Activated naive CD4-positive, alpha-beta T cell treated with anti-CD3 and anti-CD28 coated beads, Interleukin-2, amount 50 U/mL, for 72 hours (primary cell): ENCODE measurements at places on chromosomes 4 and X.
A peak's percentile ranks its signal among the peaks of the same experiment; 100 is the strongest.

GRCh38 chr4:113540859-113541258 lies 220.7 kb downstream of the CAMK2D start:
- DNase-seq, result no peak

DNA sequence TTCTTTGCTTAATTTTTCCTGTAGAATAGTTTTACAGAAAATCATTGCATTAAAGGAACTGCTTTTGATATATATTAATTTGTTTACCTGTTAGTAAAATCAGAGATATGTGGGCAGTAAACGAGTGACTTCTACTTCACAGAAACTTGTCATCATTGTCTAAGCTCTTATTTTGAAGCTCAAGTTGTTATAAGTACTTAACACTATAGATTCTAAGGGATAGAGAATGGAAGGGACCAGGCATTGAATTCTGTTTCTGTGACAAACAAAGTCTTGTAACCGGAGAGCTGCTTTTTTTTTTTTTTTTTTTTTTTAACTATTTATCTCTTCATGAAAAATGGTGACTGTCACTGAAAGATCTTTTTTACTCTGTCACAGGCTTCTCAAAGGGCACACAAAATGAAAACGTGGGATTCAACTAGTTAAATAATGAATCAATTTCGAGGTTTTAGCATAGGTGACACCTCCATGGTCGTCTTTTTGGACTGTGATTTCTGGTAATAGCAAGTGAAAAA lies 14.4 kb downstream of the STK26 start:
- no peak for DNase-seq

GRCh38 chrX:109373468-109373867 lies 108.4 kb downstream of the GUCY2F start:
- no peak for DNase-seq

- no peak for DNase-seq
These were observed 199.4 kb upstream of the CENPE start for GRCh38 chr4:103397541-103397940.

DNA sequence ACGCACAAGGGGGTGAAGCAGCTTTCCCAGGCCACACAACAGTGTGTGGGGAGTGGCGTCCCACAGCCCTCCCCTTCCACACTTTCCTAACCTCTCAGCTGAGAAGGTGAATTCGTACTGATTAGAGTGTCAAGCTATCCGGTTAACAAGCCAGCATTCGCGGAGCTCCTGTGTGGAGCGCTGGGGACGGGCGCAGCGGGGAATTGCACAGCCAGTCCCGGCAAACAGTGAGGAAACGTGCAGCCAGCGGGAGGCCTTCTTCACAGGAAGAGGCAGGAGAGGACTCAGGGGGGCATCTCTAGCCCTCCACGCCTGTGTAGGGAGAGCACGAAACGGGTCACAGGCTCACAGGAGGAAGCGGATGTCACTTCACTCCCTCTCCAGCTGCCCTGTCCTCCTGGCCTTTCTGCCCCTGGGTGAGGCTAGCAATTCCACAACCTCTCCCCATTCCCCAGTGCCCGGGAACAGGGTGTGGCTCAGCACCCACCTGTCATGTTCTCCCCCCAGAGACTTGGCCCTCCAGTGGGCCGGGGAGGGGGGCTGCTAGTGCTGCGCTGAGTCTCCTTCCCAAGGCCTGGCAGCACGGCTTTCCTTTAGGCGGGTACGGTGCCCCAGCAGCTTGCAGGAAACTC lies 117.3 kb downstream of the CPZ start:
- peak; percentile 41 for DNase-seq

DNA sequence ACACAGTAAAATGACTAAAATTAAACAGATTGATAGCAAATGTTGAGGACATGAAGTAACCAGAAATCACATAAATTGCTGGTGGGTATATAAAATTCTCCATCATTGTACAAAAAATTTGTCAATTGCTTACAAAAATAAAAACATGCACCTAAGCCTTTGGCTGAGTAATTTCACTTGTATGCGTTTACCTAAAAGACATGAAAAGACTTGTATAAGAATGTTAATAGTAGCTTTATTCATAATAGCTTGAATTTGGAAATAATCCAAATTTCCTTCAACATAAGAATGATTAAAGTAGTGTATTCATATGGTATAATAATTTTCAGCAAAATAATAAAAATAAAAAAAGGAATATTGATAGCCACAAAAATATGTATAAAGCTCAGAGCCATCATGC lies 37.7 kb downstream of the PDHA2 start:
- DNase-seq, result no peak

GRCh38 chr4:113869743-113870375 lies 108.3 kb upstream of the CAMK2D start:
- peak; percentile 13 for DNase-seq

DNA sequence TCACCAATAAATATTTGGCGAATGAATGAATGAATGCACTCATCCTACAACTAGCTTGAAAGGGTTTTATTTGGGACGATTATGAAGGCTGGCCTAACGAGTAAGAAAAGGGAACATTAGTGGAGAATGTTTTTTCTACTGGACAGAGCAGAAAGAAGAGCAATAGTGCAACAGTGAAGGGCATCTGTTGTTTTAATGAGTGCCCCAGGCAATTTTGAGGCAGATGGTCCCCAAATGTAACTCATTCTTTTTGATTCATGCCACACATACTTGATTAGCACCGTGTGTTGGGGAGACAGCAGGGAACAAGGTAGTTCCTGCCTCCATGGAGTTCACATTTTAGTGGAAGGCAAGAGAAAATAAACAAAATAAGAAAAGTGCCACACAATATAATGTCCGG lies 22.7 kb upstream of the INTS6L start:
- no peak for DNase-seq

GRCh38 chr4:183100827-183101226 lies 1.8 kb downstream of the WWC2 start:
- no peak for DNase-seq

- no peak for DNase-seq
These were observed at the start of gene LRP2BP for GRCh38 chr4:185395238-185395955. TSS of gene LRP2BP (minus strand) at chr4:185395924. CDS start at chr4:185378186, 17,738 bp downstream.

DNA sequence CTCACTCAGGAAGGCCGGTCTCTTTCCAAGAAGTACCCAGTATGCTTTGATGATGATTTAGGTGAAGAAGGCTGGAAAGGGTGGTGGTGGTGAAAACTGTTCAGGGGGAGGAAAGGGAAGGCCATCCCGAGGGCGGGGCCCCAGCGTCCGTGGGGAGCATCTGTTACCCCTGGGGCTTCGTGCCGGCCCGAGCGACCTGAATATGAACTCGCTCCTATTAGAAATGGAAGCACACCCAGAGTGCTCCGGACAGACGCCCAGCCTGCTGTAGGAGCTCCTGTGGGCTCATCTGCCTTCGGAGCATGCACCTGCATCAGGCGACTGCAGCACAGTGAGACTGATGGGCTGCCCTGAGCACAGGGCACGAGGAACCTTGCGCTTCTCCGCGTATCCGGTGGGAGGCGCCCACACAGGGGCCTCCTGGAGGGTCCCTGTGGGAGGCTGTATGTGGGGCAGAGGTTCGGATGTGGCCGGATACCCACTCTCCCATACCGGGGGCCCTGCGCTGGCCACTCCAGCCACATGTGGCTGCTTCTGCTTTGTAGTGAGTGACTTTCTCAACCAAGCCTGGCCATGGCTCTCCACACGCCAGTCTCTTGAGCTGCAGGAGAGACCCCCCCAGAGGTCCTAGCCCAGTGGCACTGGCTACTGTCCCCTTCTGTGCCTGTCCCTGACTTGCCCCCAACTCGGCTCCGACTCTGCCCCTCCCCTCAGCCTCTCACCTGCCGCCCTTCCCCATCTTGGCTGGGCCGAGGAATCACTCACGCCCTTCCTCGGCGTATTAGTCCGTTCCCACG lies 36.7 kb downstream of the FGFRL1 start:
- DNase-seq, result no peak

DNA sequence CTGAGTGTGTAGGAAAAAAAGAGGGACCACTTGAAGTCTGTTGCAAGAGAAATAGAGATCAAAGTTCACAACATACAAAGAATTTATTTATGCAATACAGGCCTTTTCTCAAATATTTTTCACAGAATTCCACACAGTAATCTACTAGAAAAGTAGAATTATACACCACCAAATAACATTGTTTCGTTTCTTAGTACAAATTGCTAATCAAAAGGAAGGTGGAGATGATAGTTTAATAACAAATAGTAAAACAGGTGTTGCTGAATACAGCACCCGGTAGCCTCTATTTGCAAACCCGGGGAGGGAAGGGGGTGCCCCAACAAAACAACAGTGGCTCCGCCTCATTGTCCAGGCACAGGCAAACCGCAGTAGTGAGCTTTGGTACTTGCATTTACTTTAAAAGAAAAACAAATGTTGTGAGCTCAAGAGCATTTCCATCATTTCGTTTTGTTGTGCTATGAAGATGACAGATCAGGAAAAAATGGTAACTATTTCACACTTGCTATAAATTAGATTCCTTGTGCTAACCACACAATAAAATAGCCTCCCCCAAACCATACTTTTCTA lies 186.4 kb downstream of the DCLK2 start:
- DNase-seq, result no peak

- no peak for DNase-seq
These were observed 31.5 kb upstream of the GK2 start for GRCh38 chr4:79439489-79439888.

GRCh38 chr4:84964995-84965552 lies 1.4 kb downstream of the WDFY3 start:
- DNase-seq, result no peak

- no peak for DNase-seq
These were observed 600.7 kb downstream of the CCSER1 start for GRCh38 chr4:90727938-90728337.

GRCh38 chr4:101081695-101082369 lies 265.5 kb downstream of the PPP3CA start:
- DNase-seq, result no peak

DNA sequence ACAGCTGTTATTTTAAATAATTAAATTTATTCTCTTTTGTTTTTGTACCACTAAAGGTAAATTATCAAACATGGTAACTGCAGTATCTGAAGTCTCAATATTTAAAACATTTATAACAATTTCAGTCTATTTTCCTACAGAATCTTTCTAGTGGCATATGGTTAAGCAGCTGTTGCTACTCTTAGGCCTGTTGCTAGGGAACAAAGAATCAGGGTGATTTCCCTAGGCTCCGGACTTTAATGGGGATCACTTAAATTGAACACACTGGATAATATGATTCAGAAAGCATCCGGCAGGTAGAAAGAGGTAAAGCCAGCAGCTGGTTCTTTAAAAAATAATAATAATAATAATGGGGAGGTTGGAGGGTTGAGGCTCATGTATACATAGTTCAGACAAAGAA lies 17.6 kb downstream of the FBXO8 start:
- DNase-seq, result no peak

GRCh38 chr4:113831457-113831856 lies 69.9 kb upstream of the CAMK2D start:
- no peak for DNase-seq

DNA sequence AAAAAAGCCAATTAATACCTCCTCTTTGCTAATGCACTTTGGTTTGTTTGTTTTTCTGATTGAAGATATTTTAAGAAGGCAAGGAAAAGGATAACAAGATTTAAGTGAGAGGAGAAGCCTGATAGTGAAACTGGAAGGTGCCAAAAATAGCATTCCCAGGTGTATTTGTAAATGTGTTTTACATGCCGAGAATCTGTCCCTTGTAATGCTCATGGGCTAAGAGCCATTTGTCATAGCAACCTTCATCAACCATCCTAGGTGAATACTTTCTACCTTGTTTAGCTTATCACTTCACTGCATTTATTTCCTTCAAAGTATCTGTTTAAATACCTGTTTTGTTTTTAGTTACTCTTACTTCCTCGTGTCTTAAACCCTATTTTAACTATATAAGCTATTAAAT lies 127.8 kb downstream of the KCTD8 start:
- no peak for DNase-seq

GRCh38 chr4:161519611-161520010 lies 644.2 kb downstream of the FSTL5 start:
- DNase-seq, result no peak

- DNase-seq, result no peak
These were observed 396.1 kb downstream of the KCNIP4 start for GRCh38 chr4:21552455-21552854.

- DNase-seq, result no peak
These were observed 48.6 kb upstream of the ERVMER34-1 start for GRCh38 chr4:52799813-52800212.

DNA sequence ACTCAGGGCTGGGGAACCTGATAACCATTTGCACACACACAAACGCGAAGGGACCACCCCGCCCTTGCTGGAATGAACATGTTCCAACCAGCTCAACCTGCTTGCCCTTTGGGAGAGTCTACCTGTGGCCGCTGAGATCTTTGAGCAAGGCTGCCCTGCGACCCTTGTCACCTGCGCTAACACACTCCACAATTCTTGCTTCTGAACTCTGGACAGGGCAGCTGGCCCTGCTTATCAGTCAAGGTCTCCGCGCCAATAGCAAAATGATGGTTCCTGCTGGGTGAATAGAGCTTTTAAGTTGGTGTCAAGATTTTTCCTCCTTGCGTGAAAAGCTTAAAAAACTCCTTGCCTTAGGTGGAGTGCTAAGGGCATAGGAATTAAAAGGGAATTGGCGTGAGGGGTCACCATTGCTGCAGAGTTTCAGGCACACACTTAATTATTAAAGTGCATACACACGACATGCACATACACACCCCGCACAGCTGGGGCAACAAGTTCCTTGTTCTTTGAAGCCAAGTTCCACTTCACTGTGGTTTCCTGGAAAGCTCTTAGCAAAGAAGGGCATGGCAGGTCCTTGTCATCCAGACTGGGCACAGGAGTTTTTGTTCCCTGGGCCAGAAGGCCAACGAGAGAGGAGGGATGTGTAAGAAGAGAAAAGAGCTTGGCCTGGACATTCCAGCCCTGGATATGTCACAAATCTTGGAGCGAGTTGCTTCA lies 207.7 kb downstream of the STIM2 start:
- no peak for DNase-seq

GRCh38 chr4:87209696-87210095 lies 10.7 kb downstream of the KLHL8 start:
- DNase-seq, result no peak

DNA sequence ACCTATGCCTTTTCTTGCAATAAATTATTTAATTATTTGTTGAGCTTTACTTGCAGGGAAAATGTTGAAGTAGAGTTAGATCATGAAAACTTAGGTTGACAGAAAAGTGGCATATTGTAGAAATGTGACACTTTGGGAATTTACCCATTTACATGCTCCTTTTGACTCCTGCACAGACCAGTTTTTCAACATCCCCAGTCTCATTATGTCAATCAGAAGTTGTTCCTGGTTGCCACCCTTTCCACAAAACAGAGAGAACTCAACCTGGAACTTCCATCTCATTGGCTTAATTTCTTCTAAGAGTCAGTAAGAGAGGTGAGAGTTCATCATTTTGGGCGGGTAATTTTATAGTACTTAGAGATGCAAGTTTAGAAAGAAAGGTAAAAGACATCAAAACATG lies 284.6 kb upstream of the ANKRD50 start:
- DNase-seq, result no peak

GRCh38 chrX:11758400-11759171 lies 549 bp downstream of the MSL3 start:
- peak; percentile 88 for DNase-seq

- no peak for DNase-seq
These were observed 468.9 kb downstream of the GRIA2 start for GRCh38 chr4:157689476-157689875.

- DNase-seq, result peak; percentile 31
These were observed 12.8 kb upstream of the NAT8L start for GRCh38 chr4:2046031-2046961.
